ENCODE measurements at places on chromosomes 16 and 17.

DNA sequence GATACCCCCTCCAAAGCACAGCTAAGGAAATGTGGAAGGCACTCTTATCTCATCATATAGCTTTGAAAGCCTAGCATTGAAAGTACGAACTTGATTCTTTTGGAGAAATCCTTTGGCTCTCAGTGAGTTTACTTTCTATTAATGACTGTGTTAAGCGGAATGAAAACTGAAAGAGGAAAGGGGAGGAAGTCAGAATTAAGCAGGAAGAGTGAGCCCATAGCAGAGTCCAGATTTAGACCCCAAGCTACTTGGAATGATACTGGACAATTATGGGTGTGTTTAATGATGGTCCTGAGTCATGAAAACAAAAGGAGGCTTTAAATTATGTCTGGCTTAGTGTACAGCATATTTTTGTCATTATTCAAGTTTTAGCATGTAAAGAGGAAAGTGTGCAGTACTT is 42.2 kb downstream of the TENT4B start:
- no peak for DNase-seq

DNA sequence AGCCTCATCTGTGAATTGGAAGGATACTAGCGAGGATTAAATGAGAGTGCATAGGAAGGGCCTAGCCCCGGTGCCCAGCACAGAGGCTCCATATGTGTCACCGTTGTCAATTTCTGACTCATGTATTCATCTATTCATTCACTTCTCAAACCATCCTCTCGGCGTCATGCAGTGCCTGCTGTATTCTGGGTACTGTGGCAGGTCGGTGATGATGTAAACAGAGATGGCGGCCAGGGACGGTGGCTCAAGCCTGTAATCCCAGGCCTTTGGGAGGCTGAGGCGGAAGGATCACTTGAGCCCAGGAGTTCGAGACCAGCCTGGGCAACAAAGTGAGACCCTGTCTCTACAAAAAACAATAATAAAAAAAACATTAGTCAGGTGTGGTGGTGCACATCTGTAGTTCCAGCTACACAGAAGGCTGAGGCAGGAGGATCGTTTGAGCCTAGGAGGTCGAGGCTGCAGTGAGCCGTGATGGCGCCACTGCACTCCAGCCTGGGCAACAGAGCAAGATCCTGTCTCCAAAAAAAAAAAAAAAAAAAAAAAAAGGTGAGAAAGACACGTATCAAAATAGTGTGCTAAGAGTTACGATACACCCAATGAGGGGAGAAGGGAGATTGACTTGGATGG is 4.3 kb upstream of the PPP1R1B start:
- no peak for DNase-seq

GRCh38 chr17:64938925-64939474 is 19.7 kb upstream of the LRRC37A3 start:
- DNase-seq: no peak

GRCh38 chr17:82930043-82930923 is 90.5 kb upstream of the ZNF750 start:
- no peak for DNase-seq

GRCh38 chr17:45332989-45333701 is 16.3 kb upstream of the MAP3K14 start:
- DNase-seq: no peak

GRCh38 chr17:2067608-2068024 is 12.7 kb downstream of the HIC1 start:
- no peak for DNase-seq

DNA sequence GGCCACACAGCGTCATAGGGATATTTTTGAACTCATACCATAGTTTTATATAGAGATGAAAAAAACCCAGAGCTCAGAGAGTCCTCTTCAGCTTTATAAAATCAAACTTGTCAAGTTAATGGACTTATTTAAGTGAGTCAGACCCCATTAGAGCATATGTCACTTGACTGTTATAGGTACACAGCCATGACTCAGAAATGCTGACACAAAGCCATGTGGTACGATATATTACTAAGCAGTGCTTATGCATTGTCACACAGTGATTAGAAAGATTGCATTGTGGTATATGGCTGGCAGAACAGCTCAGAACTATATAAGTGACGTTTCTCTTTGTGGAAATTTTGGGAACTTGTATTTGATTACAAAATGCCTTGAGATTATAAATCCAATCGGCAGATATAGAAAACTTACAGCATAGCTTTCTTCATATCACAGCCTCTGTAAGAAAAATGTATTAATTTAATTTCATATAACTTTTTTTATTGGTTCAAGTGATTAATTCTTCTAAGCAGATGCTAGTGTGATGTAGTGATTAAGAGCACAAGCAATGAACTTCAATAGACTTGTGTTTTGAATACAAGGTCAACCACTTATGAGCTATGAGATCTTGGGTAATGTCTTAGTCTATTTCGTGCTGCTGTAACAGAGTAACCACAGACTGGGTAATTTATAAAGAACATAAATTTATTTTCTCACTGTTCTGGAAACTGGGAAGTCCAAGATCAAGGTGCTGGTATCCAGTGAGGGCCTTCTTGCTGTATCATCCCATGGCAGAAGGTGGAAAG is 25.8 kb upstream of the GINS3 start:
- no peak for DNase-seq

DNA sequence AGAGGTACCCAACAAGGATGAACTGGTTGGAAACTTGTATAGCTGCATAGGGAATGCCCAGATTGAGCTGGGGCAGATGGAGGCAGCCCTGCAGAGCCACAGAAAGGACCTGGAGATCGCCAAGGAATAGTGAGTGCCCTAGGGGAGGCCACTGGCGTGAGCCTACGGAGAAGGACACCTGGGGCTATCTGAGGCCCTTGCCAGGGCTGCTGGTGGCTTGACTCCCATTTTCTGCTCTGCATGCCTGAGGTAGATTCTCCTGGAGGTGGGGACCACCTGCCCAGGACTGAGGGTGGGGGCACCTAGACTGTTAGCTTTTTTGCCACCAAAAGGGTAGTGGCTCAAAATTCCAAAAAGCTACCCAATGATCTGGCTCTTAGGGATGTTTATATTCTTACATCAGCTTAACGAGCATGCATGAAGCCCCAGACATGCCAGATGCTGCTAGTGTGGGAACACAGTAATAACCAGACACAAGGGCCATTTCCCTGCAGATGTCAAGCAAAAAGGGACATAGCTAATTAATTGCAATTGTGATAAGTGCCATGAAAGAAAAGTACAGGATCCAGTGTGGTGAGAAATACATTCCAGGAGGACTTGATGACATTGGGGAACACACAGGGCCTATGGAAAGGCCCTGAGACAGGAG is 8.8 kb downstream of the ODAD4 start:
- no peak for DNase-seq

DNA sequence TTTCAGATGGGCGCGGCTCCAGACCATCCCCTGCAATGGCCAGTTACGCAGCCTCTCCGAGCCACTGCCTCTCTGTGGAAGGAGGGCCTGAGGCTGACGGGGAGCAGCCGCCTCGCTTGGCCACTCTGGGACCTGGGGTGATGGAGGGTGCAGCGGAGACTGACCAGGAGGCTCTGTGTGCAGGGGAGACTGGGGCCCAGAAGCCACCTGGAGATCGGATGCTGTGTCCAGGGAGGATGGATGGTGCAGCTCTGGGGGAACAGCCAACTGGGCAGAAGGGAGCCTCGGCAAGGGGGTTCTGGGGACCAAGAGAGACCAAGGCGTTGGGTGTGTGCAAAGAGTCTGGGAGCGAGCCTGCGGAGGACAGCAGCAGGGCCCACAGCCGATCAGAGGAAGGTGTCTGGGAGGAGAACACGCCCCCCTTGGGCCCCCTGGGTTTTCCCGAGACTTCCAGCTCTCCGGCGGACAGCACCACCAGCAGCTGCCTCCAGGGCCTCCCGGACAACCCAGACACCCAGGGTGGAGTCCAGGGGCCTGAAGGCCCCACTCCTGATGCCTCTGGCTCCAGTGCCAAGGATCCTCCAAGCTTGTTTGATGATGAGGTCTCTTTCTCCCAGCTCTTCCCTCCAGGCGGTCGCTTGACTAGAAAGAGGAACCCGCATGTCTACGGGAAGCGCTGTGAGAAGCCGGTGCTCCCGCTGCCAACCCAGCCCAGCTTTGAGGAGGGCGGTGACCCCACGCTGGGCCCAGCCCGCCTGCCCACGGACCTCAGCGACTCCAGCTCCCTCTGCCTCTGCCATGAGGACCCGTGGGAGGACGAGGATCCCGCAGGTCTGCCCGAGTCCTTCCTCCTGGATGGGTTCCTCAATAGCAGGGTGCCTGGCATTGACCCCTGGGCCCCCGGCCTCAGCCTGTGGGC is 17.4 kb upstream of the ZFPM1 start:
- no peak for DNase-seq

DNA sequence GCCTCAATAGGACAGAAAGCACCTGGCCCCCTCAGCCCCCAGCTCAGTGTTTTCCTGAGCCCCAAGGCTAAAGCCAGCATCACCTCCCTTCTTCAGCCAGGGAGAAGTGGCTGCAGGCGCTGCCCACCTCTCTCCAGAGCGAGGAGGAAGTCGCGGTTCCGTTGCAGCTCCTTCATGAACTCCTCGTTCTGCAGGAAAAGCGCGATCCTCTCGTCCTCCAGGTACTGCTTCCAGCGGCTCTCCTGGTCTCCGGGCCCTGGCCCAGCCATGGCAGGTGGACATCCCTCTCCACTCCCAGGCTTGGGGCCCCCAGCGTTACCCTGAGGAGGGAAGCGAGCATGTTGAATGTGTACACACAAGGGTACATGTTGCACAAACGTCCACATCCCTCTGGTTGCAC is 22.7 kb upstream of the MRPS23 start:
- DNase-seq: no peak

DNA sequence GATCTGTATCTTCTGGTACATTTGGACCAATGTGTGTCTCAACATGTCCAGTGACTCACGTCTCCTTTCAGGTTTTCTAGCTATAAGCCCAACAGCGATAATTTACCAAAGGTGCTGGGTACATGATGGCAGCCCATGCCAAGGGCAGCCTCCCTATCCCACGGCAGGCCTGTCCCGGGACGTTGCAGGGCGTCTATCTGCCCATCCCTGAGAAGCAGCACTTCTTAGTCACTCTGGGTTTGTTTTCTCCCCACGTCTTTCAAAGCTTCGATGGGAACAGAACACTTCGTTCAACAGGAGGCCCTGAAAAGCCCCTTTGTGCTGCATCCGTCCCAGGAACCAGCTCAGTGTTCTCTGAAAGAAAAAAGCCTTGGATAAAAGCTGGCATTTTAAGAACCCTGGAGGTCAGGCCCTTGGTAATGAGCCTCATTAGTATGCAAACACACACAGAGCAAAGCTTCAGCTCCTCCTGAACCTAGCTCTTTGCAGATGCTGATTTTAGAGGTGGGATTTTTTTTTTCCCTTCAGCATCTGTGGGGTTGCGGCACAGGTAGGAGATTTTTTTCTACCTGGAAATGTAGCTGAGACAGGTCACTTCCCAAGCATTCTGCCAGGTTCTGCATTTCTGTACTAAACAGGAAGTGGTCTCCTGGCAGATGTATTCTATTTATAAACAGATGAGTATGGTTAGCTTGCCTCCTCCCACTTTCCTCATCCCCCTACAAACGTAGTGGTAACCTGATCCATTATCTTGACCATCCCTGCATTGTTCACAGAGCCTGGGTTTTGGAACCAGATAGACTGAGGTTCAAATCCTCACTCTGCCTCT is 17.5 kb upstream of the MT4 start:
- no peak for DNase-seq

DNA sequence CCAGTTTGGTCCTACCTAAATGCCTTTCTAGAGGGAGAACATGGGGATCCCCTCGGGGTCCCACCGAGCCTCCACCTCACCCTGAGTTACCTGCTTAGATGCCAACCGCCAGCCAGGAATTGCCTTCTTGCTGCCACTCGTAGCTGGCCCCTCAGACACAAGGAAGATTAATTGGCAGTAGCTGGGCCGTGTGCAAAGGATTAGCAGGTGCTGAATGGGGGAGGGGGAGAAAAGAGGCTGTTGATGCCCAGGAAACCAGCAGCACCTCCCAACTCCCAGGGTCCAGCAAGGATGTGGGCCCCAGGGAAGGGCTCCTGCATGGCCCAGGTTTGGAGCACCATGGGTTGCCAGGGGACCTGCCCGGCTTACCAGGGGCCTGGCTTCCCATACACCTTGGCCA is at the start of gene CNGB1:
Gene CNGB1 (minus strand): TSS at position 159 of the 400 bp plus-strand sequence. CDS start 3,842 bp downstream, outside the sequence.
- no peak for DNase-seq

DNA sequence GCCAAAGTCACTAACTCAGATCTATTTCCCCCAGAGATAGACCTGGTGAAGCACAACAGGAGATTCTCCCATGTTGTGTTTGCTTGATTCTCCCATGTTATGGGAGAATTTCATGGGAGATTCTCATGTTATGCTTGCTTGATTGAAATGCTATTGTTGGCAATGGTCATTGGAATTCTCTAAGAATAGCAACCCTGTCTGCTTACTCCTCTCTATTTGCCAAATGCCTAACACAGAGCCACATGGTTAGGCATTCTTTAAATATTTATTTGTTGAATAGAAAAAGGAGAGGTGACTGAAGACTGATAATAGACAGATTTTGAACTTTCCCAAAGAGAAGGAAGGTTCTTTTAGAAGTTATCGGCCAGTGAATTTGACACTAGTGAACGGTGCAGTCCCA is 111.5 kb upstream of the MPHOSPH6 start:
- DNase-seq: no peak

DNA sequence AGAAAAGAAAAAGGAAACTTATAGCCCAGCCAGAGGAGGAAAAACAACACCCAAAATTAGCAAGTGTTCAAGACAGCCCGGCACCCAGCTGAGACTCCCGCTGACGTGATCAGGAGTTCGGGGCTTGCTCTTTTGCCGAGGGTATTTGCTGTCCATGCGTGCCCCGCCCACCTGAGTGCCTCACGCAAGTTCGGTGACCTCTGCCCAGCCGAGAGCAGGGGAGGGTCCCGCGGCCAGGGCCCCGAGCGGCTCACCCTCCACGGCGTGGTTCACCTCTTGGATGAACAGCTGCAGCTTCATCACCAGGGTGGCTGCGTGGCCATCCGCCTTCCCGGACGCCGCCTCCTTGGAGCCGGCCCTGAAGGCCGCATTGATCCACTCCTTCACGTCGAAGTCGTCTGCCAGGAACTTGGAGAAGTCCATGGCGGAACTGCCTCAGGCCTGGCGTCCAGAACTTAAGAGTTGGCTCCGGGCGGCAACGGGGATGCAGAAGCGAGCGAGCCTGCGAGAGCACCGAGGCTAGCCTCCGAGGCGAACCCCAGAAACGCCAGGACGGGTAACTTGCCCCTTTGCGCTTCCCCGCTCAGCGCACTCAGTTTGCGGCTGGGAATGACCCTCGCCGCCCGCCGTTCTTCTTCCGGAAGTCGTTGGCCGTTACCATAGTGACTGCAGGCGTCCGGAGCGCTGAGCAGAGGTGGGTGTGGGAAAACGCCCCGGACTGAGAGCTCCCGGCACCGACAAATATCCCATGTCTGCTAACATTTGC is at the start of gene COG7:
Gene COG7 (minus strand): TSS at position 618 of the 766 bp plus-strand sequence. CDS start 195 bp downstream, at position 423.
- peak; percentile 69 for DNase-seq

DNA sequence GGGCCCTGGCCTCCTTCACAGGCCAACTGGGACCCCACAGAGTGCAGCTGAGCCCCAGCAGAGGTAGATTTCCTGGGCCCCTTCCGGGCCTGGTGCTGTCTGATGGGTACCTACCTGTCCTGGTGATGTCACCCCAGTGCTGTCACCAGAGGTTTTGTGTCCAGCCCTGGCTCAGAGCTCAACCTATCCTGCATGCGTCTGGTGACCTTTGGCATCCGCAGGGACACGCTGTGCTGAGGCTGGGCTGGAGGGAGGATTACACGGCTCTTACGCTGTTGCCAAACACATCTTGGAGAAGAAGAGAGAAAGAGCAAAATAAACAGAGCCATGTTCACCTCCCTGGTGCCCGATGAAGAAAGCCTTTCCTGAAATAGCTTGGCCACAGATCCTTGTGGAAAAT is 70.6 kb upstream of the MED9 start:
- no peak for DNase-seq
